ENCODE measurements at places on chromosomes 7 and 10.

DNA sequence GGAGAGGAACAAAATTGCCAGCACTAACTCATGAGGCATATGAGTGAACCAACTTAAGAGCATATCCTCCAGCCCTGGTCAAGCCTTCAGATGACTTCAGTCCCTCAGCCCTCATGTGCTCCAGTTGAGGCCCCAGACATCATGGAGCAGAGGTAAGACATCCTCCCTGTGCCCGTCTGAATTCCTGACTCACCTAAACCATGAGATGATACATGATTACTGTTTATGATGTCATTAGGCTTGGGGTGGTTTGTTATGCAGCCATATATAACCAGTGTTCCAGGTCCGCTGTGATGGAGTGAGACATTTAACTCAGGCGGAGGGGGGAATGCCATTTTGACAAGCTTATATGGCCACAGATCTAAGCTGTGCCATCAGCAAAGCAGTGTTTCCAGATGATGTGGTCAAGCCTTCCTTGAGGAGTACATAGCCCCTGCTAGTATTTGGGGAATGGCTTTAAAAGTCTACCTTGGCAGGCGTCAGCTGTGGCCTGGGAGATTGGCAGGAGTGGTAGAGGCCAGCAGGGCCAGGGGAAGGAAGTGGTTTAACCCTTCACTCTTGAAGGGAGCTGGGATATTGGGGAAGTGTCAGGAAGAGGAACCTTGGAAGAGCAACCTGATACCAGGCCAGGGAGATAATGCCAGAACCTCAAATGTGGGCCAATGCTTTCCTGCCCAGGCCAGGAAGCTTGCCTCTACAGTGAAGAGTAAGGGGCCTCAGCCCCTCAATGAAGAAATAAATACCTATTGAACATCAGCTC is 343.0 kb upstream of the PODXL start:
- DNase-seq = no peak

GRCh38 chr7:133167300-133167699 is 85.4 kb upstream of the CHCHD3 start:
- DNase-seq = no peak

GRCh38 chr10:20185116-20185515 is 368.9 kb downstream of the PLXDC2 start:
- no peak for DNase-seq

- DNase-seq = no peak
Measured at GRCh38 chr7:148180075-148180474, 410.5 kb upstream of the C7orf33 start.

DNA sequence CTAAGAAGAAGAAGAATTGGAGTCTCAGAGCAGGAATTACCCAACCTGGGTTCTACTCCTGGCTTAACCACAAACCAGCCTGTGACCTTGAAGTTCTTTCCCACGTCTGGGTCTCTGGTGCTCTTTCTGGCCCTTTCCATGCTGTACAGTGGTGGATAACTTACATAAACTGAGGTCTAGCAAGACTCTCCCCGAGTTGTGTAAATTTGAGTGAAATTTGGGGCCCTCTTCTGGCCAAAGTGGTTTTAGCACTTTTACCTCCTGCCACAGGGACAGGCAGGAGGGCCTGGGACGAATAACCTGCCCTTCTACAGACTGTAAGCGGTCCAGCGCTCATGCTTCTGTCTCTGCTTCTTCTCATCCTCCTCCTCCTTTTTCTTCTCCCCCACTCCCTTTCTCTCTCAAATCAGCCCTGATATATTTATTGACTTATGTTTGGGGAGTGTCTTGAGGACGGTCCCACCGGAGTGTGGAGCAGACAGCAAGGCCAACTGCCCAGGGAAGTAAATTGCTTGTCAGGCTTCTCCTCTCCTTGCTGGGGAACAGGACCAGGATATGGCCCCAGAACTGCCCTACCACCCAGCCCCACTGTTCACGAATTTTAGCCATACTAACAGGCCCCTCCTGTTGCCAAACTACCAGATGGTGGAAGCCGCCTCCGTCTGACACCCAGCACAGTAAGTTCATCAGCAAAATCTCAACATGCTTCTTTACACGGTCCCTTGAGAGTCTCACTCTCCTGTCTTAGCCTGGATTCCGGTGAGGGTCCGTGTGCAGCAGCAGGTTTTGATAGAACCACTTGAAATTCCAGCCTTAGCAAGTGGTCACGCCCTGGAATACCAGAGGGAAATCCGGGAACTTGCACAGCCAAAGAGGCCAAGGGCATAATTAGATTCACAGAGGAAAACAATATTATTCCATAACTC is 4.0 kb upstream of the SH3PXD2A start:
- peak; percentile 81 for DNase-seq

DNA sequence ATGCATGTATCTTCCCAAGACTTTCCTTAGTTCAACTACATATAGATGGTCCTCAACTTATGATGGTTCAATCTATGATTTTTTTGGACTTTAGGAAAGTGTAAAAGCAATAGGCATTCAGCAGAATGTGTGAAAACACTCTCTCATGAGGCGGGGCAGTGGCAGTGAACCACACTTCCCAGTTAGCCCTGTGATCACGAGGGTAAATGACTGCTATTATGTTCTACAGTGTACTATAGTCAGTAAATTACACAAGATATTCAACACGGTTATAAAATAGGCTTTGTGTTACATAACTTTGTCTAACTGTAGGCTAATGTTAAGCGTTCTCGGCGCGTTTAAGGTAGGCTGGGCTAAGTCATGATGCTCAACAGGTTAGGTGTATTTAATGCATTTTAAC is 169.3 kb downstream of the AMPH start:
- DNase-seq = no peak

GRCh38 chr10:58266826-58267712 is 625 bp downstream of the IPMK start:
- DNase-seq = peak; percentile 93

- DNase-seq = peak; percentile 19
Measured at GRCh38 chr7:20264623-20265022, 47.4 kb upstream of the MACC1 start.

DNA sequence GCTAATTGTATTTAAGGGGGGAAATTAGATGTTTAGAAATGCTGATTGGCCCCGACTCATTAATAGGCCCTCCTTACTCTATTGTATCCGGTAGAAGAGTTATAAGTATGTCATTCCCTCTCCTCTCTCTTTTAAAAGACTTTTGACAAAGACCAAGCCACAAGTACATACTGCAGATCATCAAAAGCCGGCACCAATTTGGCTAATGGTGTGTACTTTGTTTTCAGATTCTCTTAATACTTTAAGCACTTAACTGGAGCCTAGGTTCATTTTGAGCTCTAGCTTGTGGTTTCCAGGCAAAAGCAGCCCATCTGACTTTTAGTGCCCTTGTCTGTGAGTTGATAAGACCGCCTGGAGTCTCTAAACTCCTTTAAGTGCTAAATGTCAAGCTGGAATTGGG is 210.0 kb upstream of the LYZL1 start:
- peak; percentile 30 for DNase-seq

DNA sequence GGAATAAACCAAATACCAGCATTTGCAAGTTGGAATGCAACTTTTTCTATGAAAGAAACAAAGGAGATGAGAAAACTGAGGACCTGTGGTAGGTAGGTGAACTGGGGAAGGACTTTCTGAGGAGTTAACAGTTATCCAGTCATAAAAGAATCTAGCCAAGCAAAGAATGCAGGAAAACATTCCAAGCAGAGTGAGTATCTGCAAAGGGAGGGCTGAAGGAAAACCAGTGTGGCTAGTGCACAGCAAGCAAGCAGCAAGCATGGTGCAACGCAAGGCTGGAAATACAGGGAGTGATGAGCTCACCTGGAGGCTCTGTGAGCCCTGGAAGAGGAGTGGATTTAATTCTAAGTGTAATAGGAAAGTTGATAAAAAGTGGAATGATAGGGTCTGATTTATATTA is 44.0 kb downstream of the RTKN2 start:
- DNase-seq = no peak

DNA sequence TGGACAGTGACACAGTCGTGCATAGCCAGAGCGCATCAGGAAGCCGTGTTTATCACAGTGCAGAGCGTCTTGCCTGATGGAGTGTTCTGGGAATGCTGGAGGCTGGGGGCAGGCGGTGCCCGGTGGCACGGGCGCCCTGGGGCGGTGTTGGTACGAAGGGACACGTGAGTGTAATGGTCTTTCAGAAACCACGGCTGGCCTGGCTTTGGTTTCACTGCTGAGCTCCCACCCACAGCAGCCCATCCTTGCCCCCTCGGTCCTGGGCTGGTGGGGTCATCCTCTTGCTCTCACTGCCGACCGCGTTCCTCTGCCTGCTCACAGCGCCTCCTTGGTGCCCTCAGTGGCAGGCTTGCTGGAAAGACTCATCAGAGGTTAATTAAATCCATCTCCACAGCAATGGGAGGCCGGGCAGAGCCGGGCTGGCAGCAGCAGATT is 50.6 kb downstream of the NKX6-2 start:
- DNase-seq = no peak

All from OCI-M1 (cell line).